H9 (cell line): ENCODE measurements at places on chromosomes 16 and 17. TPM values are rescaled to one million over a fixed set of nuclear protein-coding genes. Genes with fewer than 3 reads are reported as not detected.

- H3K27ac ChIP-seq: no peak overlapping the region
- H3K4me1 ChIP-seq: peaks cover 4% of the 10 kb centered on the region; the same call in 1 of the 2 replicates
- H3K36me3 ChIP-seq: no peaks in the 10 kb centered on the region
- no peak overlapping the region for H3K4me3 ChIP-seq
These were observed 57.5 kb upstream of the ARHGAP44 start for GRCh38 chr17:12731839-12732238.

Gene TBC1D3H
- not detected in 2 replicates for total RNA-seq

- no peak for DNase-seq
- H3K4me3 ChIP-seq: no peak overlapping the region
- no peak overlapping the region for H3K27ac ChIP-seq
- H3K27me3 ChIP-seq: no peaks in the 10 kb centered on the region
- no peaks in the 10 kb centered on the region for H3K4me1 ChIP-seq
These were observed 5.1 kb upstream of the NUFIP2 start for GRCh38 chr17:29299031-29299430.

DNA sequence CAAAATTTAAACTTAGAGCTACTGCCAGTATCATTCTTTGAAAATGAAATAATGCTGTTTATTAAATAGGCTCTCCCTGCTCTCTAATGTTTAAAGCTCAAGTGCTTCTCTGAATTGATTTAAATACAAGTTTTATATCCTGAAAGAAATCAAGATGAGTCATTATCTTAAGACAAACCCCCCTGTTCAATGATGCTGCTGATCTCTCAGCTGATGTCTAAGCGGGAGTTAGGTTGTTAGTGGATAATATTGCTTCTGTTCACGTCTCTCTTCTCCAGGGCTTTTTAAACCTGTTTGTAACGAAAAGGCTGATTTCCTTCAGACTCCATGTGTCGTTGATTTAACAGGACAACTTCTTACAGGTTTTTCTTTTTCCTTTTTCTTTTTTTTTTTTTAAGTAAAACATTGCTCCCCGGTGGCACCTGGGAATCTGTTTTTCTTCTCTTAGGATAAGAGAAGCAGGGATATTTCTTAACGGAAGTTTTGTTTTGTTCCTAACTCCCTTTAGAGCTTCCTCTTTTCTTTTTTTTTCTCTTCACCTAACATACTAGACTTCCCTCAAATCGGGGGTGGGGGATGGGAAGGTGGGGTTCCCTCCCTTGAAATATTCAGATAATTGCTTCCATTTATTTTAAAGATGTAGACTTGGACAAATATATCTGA is 807 bp upstream of the LYRM9 start:
- H3K27me3 ChIP-seq: no peaks in the 10 kb centered on the region
- H3K4me1 ChIP-seq: peaks cover 9% of the 10 kb centered on the region
- no peaks in the 10 kb centered on the region for H3K36me3 ChIP-seq
- no peak overlapping the region for H3K27ac ChIP-seq

GRCh38 chr17:48520631-48521079 is 10.2 kb downstream of the HOXB1 start:
- peak overlapping the region; percentile 57 for H3K4me3 ChIP-seq
- DNase-seq: peak; percentile 66
- H3K36me3 ChIP-seq: no peaks in the 10 kb centered on the region
- H3K27me3 ChIP-seq: peaks cover 32% of the 10 kb centered on the region; the same call in 1 of the 2 replicates
- H3K27ac ChIP-seq: no peak overlapping the region

DNA sequence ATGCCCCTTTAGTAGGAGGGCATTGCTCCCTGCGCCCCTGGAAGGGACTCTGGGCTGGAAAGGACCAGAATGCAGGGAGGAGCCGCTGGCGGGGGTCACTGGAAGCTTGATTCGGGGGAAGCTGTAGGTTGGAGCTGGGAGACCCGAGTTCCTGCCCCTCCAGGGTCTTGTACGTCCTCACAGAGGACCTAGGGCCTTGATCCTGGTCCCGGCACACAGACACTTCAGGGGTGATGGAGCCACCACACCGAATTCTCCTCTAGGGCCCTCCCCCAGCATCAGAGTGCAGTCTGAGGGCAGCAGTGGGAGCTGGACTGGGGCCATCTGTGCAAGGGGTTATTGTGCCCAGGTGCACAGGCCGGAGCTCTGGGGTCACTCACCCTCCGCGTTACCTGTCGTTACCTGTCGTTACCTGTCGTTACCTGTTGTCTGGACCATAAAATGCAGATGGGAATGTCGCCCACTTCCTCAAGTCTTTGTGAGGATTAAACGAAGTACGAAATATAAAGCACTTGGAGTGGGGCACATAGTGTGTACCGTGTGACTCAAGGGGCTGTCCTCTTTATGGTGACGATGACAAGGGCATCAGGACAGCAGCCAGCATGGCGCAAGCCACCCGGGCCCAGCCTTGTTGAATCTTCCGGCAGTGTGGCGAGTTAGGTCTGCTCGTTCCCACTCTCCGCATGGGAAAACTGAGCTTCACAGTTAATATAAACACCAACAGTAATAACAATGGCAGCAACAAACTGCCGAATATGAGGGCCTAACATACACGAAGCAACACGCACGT is 48.6 kb downstream of the CMIP start:
- DNase-seq: no peak
- H3K4me1 ChIP-seq: no peaks in the 10 kb centered on the region; the same call in 1 of the 2 replicates
- no peak overlapping the region for H3K27ac ChIP-seq
- H3K4me3 ChIP-seq: no peak overlapping the region
- H3K36me3 ChIP-seq: no peaks in the 10 kb centered on the region; the same call in 2 of the 3 replicates

- peaks cover 8% of the 10 kb centered on the region for H3K4me1 ChIP-seq
- no peaks in the 10 kb centered on the region for H3K27me3 ChIP-seq
- no peak for DNase-seq
- H3K27ac ChIP-seq: no peak overlapping the region
- peaks cover 60% of the 10 kb centered on the region for H3K36me3 ChIP-seq
These were observed 8.7 kb downstream of the GPRC5B start for GRCh38 chr16:19875900-19876299.

Gene GCGR
- total RNA-seq: 0.24 and 0.26 TPM in 2 replicates

Gene FBXL16
- 9.6 and 10.7 TPM in 2 replicates for total RNA-seq

GRCh38 chr17:76870377-76870714 is 2.1 kb downstream of the MGAT5B start:
- peak; percentile 79 for DNase-seq
- no peak overlapping the region for H3K27ac ChIP-seq
- peaks cover 4% of the 10 kb centered on the region; the same call in 1 of the 2 replicates for H3K27me3 ChIP-seq

- peaks cover 30% of the 10 kb centered on the region for H3K36me3 ChIP-seq
- H3K27me3 ChIP-seq: no peaks in the 10 kb centered on the region
- H3K4me3 ChIP-seq: no peak overlapping the region
- no peaks in the 10 kb centered on the region for H3K4me1 ChIP-seq
- H3K27ac ChIP-seq: no peak overlapping the region
- no peak for DNase-seq
These were observed 24.6 kb downstream of the MEAK7 start for GRCh38 chr16:84479716-84480450.

Gene HOXB1
- not detected in 2 replicates for total RNA-seq

Gene COG7
- 17.5 and 17.9 TPM in 2 replicates for total RNA-seq

GRCh38 chr17:79628861-79629547 is 18.2 kb upstream of the RBFOX3 start:
- DNase-seq: peak; percentile 24
- no peak overlapping the region for H3K27ac ChIP-seq
- no peak overlapping the region for H3K4me3 ChIP-seq
- no peaks in the 10 kb centered on the region for H3K27me3 ChIP-seq
- no peaks in the 10 kb centered on the region; the same call in 1 of the 2 replicates for H3K4me1 ChIP-seq

GRCh38 chr16:31183432-31184428 is 3.8 kb downstream of the FUS start:
- peaks cover 79% of the 10 kb centered on the region for H3K36me3 ChIP-seq
- no peak for DNase-seq
- H3K27me3 ChIP-seq: no peaks in the 10 kb centered on the region
- peak overlapping the region; percentile 99 for H3K4me3 ChIP-seq

Gene GJD3
- not detected in 2 replicates for total RNA-seq

Gene CEMP1
- total RNA-seq: not detected in 2 replicates

Gene SLC16A6
- total RNA-seq: 0.24 and 0.33 TPM in 2 replicates

- H3K4me1 ChIP-seq: peaks cover 18% of the 10 kb centered on the region
- no peak for DNase-seq
- H3K27ac ChIP-seq: no peak overlapping the region
- H3K36me3 ChIP-seq: no peaks in the 10 kb centered on the region; the same call in 1 of the 2 replicates
- H3K4me3 ChIP-seq: no peak overlapping the region
These were observed 283.5 kb downstream of the MAF start for GRCh38 chr16:79317026-79317425.

DNA sequence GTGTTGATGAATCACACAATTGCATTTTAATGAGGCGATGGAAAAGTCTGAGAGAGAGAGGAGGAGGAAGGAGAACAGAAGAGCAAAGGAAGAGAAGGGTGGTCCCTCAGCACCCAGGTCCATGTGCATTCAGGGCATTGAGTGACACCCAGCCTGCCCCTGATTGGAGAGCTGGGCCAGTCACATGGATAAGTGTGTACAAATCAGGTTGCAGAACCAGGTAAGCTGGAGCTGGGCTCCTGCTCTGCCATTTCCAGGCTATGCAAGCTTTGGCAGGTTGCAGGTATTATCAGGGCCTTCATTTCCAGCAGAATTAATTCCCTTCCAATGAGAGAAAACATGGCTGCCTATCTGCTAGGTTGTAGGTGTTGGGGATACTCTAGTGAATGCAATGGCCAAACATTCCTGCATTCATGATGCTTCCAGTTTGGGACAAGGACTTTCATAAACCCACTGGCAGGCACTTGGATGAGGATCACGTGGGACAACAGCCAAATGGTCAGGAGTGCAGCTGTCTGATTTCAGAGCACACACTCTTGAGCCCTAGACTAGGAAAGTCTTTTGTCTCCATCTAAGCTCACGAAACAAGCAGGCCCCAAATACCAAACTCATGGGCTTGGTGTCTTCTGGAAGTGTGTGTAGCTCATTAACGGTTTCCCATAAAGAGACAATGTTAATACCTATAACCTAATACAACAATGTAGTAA is 577.9 kb upstream of the CDH5 start:
- no peaks in the 10 kb centered on the region for H3K27me3 ChIP-seq
- DNase-seq: no peak
- H3K4me3 ChIP-seq: no peak overlapping the region
- H3K27ac ChIP-seq: no peak overlapping the region

DNA sequence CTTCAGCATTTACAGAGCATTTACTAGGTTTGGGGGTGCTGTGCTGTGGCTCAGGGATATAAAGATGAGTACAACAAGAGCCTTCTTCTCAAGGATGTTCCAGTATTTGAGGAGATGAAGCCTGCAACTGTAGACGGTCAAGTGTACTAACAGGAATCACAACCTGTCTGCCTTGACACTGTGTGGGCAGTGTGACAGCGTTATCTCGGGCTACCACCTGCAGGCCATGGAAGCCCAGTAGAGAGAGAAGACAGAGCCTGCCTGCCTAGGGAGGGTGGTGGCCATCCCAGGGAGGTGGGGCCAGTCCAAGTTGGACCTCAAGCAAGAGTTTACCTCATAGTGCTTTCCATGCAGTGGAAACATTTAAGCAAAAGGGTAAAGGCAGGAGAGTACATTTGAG is 215.1 kb upstream of the ASIC2 start:
- no peaks in the 10 kb centered on the region for H3K4me1 ChIP-seq
- no peaks in the 10 kb centered on the region for H3K27me3 ChIP-seq
- DNase-seq: no peak
- no peak overlapping the region for H3K4me3 ChIP-seq
- H3K36me3 ChIP-seq: no peaks in the 10 kb centered on the region

DNA sequence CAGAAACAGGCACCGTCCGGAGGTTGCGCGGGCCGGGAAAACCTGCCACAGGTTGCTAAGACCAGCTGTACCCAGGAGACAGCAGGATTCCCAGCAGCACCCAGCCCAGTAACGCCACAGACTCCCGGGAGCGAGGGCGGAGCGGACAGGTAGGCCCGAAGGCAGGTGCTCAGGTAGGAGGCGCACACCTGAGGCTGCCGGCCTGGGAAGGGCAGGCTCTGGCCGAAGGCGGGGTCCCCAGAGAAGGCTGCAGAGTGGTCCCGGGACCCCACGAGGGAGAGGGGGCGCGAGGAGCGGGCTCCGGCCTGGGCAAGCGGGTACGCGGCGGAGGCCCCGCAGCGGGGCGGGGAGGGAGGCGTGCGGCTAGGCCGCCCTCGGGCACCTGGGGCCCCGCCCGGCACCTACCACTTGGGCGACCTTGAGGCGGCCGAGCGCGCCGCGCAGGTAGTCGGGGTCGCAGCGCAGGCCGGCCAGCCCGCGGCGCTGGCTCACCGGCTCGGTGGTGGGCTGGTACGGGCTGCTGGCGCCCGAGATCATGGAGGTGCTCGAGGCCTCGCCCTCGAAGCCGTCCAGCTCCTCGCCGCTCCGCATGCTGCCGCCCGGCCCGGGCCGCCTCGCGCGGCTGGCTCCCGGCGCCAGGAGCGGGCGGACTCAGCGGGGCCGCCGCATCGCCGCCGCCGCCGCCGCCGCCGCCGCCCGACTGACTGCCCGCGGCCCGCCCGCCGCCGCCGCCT is 441 bp downstream of the CMTM4 start:
- H3K27me3 ChIP-seq: no peaks in the 10 kb centered on the region
- peak; percentile 68 for DNase-seq
- peaks cover 2% of the 10 kb centered on the region for H3K4me1 ChIP-seq
- no peak overlapping the region for H3K27ac ChIP-seq
- H3K36me3 ChIP-seq: peaks cover 3% of the 10 kb centered on the region

- H3K4me3 ChIP-seq: no peak overlapping the region
- no peak overlapping the region for H3K27ac ChIP-seq
- H3K36me3 ChIP-seq: no peaks in the 10 kb centered on the region
- no peaks in the 10 kb centered on the region for H3K27me3 ChIP-seq
- DNase-seq: no peak
- no peaks in the 10 kb centered on the region for H3K4me1 ChIP-seq
These were observed 26.3 kb upstream of the SSTR5 start for GRCh38 chr16:1045993-1046911.

GRCh38 chr16:50354629-50355456 is 13.9 kb downstream of the BRD7 start:
- H3K4me1 ChIP-seq: no peaks in the 10 kb centered on the region
- H3K4me3 ChIP-seq: no peak overlapping the region
- H3K36me3 ChIP-seq: peaks cover 40% of the 10 kb centered on the region
- DNase-seq: no peak
- H3K27me3 ChIP-seq: no peaks in the 10 kb centered on the region
- H3K27ac ChIP-seq: no peak overlapping the region

DNA sequence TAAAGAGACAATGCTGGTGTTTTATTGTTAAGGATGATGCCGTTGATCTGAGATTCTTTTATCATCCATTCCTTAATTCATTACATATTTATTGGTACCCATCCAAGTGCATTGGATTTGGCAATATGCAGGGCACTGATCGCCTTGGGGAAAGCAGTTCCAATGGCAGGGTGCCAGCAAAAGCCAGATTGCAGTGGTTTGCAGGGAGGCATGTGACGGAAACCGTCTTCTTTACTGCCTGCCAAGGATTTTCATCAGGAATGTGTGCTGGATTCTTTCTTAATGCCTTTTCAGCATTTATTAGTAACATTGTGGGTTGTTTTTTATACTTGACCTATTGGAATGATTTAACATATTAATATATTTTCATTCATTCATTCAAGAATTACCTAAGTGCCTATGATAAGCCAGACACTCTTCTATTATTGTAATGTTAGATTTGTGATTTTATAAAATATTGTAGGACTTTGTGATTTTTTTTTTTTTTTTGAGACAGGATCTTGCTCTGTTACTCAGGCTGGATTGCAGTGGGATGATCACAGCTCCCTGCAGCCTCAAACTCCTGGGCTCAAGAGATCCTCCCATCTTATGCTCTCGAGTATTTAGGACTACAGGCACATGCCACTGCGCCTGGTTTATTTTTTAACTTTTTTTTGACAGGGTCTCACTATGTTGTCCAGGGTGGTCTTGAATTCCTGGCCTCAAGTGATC is 93.4 kb upstream of the TNRC6A start:
- no peak overlapping the region for H3K4me3 ChIP-seq
- no peak overlapping the region for H3K27ac ChIP-seq
- DNase-seq: no peak
- H3K36me3 ChIP-seq: no peaks in the 10 kb centered on the region
- no peaks in the 10 kb centered on the region for H3K27me3 ChIP-seq

GRCh38 chr17:1951920-1952319 is 73.2 kb downstream of the RTN4RL1 start:
- peak overlapping the region; percentile 2; the same call in 1 of the 3 replicates for H3K4me3 ChIP-seq
- H3K27me3 ChIP-seq: no peaks in the 10 kb centered on the region
- peak; percentile 39 for DNase-seq
- H3K4me1 ChIP-seq: no peaks in the 10 kb centered on the region
- H3K27ac ChIP-seq: no peak overlapping the region
